Urinary bladder (tissue), 4 donors: ENCODE measurements at places on chromosomes 4 and X.

DNA sequence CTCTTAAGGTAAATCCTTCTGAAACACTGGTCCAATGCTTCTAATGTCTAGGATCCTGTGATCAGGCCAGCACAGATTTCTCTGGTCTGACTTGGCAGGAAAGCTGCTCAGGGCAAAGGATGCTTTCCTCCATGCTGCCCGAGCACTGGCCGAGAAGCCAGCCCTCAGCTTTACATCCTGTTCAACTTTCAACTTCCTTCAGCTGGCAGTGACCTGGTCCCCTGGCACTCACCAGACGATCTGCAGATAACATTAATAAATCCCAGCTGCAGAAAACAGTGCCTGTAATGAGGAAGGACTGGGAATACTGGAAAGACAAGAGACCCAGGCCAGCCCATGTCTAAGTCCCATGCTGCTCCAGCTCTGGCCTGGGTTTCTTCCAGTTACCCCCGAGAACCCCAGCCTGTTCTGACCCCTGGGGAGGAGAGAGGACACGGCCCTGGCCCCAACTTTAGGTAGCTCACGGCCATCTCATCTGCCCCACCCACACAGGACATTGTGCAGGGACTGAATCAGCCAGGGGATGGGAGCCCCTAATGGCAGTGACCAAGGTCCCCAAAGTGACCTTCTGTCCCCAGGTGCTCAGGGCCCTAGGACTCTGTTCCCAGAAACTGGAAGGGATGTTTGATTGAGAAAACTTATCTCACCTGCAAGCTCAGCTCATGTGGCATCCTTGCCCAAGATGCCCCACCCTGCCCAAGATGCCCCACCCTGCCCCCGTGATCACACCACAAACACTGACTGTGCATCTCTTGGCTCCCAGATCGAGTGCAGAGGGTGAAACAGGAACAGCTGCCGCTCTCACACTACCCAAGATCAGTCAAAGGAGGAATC is 28.0 kb downstream of the JAKMIP1 start:
- no peak for DNase-seq

DNA sequence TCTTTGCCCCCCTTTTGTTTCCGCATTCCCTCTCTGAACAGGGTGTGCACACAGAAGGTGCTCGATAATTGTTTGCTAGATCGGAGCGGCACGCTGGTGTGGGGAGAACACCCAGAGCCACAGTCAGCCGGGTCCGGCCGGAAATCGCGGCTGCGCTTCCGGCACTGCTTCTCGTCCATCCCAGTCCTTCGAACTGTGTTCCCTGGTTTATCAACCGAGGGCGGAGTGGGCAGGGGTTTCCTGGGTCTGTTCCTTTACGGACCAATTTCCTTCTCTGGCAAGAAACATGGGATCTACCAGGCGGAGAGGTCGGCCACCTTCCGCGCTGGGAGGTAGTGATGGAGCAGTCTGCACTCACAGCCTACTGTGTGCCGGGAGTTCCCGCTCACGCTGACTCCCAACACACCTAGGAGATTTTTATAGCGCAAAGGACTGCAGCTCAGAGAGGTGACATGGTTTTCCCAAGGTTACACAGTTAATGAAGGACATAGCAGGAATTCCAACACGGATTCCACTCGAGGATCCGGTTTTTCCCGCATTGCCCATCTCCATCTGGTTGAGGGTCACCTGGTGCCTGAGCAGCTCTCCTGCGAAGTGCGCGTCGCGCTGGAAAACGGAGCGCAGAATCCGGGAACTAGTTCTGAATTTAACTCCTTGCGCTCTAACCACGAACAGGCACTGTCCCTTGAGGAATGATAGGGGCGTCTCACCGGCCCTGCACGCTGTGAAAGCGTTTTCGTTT is 6.8 kb downstream of the MSX1 start:
- DNase-seq: no peak

GRCh38 chr4:153963216-153963615 is 174.3 kb upstream of the SFRP2 start:
- no peak for DNase-seq

GRCh38 chr4:71130827-71131603 is 137.6 kb downstream of the DCK start:
- no peak for DNase-seq

- no peak for DNase-seq
These were observed 12.4 kb upstream of the TDO2 start for GRCh38 chr4:155891058-155891457.

GRCh38 chr4:125483278-125483677 is 168.5 kb downstream of the FAT4 start:
- DNase-seq: no peak

DNA sequence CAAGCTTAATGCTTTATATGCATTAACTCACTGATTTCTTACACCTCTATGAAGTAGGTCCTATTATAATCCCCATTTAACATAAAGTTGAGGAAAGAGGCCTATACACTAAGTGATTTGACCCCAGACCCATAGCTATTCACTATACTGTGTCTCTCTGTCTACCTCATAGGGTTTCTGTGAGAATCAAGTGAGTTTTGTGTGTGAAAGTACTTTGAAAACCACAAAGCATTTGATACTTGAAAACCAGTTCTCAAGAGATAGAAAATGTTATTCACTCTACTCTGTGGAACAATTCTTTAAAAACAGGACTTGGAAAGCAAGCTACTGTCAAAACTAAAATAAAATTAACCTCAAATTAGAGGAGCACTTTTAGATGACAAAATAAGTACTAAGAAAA is 35.0 kb downstream of the SHROOM3 start:
- no peak for DNase-seq

DNA sequence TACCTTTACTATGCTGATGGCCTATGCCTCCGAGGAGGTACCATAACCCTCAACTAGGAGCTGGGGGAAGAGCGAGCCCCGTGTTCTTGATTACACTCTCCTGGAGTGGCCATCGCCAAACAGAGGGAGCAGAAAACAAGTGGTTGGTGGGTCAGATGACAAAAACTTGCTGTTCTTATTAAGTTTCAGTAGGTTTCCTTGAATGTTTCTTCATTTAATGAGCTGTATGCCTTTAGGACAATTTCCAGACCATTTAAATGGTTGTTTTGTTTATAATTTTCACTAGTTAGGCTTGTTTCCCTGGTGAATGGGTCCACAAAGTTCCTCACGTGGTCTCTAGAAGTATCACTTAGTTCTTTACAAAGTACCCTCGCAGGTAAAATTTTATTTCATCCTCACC is 4.7 kb downstream of the PYURF start:
- no peak for DNase-seq

- no peak for DNase-seq
These were observed 77.1 kb upstream of the LSM6 start for GRCh38 chr4:146098397-146098796.

- DNase-seq: no peak
These were observed 37.7 kb downstream of the ACE2 start for GRCh38 chrX:15563056-15563455.

DNA sequence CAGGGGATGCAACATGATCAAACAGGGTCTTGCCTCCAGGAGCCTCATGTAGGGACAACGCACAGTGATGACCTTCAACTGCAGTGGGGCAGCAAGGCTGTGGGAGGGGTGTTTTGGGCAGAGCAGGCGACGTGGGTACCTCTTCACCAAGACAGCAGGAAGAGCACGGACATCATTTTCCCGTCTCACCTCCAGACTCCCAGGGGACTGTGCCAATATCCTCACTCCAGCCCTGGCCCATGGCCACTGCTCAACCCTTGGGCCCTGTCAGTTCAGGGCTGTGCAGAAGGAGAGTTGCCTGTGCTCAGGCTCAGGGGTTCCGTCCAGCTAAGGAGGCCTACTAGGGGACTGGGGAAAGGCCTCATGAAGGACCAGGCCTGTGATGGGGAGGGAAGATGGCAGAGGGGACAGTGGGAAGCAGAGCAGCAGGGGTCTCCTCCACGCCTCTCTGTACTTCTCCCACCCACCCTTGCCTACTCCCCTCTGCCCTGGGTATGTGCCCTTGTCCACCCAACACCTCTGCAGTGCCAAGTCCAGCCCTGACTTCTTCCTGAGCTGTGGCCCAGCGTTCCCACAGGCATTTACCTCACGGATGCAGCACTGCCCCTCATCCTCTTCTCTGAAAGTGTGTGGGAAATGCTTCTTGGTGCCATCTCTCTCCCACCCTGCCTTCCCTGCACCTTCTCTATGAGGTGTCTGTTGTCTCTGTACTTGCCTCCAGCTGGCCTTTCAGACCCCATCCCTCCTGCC is 1.4 kb downstream of the IL9R start:
- DNase-seq: no peak

GRCh38 chr4:80926891-80927290 is 103.6 kb upstream of the BMP3 start:
- no peak for DNase-seq

GRCh38 chrX:35444671-35445355 is 353.3 kb upstream of the MAGEB16 start:
- no peak for DNase-seq

GRCh38 chrX:154373340-154374306 is 811 bp downstream of the FLNA start:
- DNase-seq: no peak

GRCh38 chrX:137025930-137026329 is 7.9 kb downstream of the GPR101 start:
- DNase-seq: no peak

- no peak for DNase-seq
These were observed 106.8 kb downstream of the FAT4 start for GRCh38 chr4:125421547-125421946.

DNA sequence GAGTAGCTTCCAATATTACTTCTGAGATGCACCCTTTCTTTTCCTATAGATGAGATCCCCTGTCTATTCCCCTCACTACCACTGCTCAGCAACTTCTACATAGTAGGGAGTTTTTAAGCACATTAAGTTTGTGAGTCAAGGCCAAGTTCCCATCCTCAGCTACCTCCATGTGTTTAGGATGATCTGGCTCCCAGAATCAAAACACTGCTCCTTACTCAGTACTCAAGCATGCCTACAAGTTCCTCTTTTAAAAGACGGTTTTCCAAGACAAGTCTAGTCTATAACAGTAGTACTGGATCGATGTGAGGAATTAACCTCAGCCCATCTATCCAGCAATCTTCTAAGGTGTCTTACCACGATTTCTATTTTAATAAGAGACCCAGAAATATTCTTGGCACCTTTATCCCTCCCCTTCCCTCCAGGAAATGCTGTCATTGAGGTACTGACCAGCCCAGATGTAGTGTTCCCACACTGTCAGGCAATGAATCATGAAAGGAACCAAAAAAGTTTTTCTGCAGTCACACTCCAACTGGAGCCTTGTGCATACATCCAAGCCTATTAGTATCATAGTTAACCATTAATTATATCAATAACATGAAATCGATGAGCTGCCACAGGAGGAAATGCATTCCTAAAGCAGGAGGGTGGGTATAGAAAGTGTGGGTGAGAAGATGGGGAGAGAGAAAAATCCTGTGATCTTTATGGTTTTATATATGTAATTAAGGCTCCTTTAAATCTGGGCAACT is 29.6 kb downstream of the AREG start:
- no peak for DNase-seq

- DNase-seq: no peak
These were observed 472.9 kb upstream of the GRID2 start for GRCh38 chr4:91830681-91831395.

DNA sequence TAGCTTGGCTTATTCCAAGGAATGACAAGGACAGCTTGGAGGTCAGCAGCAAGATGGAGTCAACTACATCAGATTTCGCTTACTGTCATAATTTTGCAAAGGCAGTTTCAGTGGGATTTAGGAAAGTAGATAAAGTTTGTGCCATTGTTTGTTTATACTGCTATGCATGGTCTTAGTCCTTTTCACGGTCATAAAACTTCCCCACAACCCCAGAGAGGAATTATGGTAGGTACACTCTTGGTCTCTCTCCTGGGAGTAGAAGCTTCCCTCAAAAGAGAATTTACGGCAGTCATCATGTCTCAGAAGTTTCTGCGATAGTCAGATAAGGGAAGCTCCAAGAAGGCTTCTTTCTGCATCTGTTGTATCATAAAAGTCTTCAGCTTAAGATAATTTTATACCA is 27.9 kb upstream of the HERC6 start:
- no peak for DNase-seq

GRCh38 chr4:70623323-70623722 is 5.2 kb upstream of the ENAM start:
- DNase-seq: no peak
